Stimulated activated CD4-positive, alpha-beta T cell treated with anti-CD3 and anti-CD28 coated beads, TNF-alpha, amount 100 ng/mL, for 1 hour (primary cell): ENCODE measurements at places on chromosomes 2 and 18.

GRCh38 chr2:214255046-214255445 is 155.8 kb upstream of the VWC2L start:
- no peak for DNase-seq

DNA sequence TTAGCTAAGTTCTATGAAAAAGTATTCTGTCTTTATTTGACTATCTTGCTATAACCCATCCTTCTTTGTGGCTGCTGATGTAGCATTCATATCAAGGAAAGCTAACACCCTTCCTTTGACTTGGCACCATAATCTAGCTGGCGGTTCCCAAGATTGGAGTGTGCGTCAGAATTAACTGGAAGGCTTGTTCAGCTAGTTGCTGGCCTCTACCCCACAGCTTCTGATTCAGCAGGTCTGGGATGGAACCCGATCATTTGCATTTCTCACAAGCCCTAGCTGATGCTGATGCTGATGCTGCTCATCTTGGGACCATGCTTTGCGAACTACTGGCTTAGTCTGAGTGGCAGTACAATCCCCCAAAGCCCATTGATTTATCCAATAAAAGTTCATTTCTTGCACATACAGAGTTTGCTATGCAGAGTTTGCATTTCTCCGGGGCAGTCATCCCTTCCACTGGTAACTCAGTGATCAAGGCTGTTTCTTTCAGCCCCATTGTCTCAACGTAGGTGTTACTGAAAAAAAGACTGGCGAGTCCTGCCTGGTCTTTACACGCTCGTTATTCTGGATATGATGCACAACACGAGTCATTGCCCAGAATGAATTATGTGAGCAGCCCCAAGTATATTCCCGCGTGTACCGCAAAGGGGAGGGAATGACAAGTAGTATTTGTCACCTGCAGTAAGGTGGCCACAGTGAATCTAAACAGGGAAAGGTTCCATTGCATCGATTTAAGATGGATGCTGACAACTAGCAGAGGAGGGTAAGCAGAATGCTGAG is 96.5 kb downstream of the ZNF532 start:
- no peak for DNase-seq

- no peak for DNase-seq
These were observed 562.1 kb downstream of the NRXN1 start for GRCh38 chr2:50469784-50470183.

- DNase-seq, result no peak
These were observed 88.9 kb upstream of the THOC1 start for GRCh38 chr18:356778-357177.

GRCh38 chr18:75374466-75374865 is 53.0 kb downstream of the SMIM21 start:
- no peak for DNase-seq

DNA sequence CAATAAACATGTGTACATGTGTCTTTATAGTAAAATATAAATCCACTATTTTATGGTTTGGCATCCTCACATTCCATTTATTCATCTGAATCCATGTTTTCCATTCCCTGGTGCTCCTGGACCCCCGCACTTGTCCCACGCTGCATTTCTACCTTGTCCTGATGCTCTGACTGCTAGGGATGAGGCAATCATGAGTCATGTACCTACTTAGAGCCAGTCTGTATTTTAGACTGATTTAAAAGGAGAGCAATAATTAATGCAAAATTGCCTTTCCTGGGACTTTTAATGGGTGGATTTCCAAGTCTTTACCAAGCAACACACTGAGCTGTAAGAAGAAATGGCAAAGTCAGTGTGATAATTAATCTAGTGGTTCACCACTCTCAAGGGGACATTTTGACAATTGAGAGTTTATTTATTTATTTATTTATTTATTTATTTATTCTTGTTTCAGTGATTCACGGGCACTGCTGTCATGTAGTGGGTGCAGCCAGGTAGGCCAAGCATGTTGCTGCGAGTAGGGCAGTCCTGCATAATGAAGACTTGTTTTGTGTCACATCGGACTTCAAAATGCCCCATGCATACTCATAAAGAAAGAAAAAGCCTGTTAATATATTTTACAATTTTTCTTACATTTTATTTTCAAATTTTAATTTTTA is 419.3 kb upstream of the VWC2L start:
- no peak for DNase-seq

DNA sequence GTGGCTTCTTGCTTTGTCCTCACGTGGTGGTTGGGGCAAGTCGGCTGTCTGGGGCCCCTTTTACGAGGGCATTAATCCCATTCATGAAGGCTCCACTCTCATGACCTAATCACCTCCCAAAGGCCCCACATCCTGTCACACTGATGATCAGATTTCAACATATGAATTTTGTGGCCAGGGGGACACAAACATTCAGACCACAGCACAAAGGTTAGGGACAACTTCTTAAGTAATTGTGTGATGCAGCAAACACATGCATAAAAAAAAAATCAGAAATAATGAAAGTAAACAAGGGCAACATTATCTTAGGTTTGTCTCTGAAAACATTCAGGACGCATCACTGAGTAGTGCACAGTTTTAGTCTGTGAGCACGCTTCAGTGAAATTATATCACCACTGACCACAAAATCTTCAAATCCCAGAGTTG is 54.2 kb upstream of the FRZB start:
- DNase-seq, result no peak

GRCh38 chr2:197161774-197162173 is 148.8 kb downstream of the ANKRD44 start:
- no peak for DNase-seq

DNA sequence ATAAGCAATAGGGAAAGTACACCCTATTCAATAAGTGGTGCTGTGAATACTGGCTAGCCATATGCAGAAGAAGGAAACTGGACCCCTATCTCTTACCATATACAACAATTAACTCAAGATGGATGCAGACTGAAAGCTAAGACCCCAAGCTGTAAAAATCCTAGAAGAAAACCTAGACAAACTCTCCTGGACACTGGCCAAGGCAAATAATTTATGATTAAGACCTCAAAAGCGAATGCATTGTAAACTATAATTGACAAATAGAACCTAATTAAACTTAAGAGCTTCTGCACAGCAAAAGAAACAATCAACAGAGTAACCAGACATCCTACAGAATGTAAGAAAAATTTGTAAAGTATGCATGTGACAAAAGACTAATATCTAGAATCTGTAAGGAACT is 41.1 kb upstream of the ASXL3 start:
- DNase-seq, result no peak

- no peak for DNase-seq
These were observed 326.2 kb upstream of the SMIM21 start for GRCh38 chr18:75753753-75754152.

- DNase-seq, result no peak
These were observed 42.6 kb downstream of the PXDN start for GRCh38 chr2:1701556-1702185.

GRCh38 chr2:128809880-128810279 is 491.2 kb upstream of the HS6ST1 start:
- DNase-seq, result no peak

DNA sequence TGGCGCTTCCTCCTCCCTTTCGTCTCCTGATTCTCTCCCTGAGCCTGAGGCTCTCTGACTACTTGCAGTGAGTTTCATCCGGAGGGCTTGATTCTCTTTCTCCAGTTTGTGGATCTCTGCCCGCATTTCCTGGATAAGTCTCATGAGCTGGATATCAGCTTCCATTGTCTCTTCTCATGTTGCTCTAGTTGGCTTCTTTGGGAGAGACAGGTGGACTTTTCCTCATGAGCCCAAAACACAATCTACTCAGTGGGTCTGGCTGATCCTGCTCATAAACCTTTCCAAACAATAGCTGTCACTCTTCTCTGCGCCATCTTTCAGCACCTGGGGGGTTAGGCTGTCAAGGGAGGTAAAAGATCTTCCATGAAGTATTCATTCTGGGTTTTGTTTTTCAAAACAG is at the start of gene CCDC195:
Gene CCDC195 (minus strand): TSS at position 165 of the 400 bp plus-strand sequence. CDS start 0 bp downstream, at position 165.
- no peak for DNase-seq

DNA sequence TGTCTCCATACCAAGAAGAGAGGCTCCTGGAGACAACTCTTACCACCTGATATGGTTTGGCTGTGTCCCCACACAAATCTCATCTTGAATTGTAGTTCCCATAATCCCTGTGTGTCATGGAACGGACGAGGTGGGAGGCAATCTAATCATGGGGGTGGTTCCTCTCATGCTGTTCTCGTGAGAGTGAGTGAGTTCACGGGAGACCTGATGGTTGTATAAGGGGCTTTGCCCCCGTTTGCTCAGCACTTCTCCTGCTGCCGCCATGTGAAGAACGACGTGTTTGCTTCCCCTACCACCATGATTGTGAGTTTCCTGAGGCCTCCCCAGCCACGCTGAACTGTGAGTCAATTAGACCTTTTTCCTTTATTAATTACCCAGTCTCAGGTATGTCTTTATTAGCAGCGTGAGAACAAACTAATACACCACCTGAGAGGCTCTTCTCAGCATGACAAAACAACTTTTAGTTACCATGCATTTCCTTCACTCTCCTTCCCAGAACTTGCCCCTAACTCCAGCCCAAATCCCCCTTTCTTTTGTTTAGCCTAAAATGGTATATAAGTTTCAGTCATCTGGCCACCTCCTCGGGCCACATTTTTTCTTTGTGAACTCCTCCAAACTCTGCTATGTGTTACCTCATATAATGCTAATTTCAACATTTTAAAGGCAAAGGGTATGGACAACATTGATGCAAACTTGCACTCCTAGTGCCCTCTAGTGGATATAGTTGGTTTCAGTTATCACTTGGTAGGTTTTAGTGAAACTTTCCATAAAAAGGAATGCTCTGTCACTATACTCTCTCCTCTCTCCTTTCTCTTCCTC is 58.6 kb upstream of the SLC25A52 start:
- DNase-seq, result no peak

GRCh38 chr18:9841752-9842151 is 44.0 kb upstream of the TXNDC2 start:
- no peak for DNase-seq

DNA sequence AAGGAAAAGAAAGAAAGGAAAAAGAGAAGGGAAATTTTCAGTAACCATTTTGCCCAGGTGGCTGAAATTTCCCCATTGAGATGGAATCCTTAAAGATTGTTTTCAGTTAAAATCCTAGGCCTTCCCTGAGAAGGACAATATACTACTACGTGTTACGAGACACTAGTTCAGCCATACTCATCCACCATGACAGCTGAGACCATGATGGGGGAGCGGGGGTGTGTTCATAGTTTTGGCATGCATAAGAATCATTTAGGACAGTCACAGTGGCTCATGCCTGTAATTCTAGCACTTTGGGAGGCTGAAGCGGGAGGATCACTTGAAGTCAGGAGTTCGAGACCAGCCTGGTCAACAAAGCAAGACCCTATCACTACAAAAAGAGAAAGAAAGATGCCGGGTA is 28.0 kb downstream of the PLA2R1 start:
- no peak for DNase-seq

GRCh38 chr2:41716497-41716896 is 331.3 kb upstream of the PKDCC start:
- DNase-seq, result no peak

GRCh38 chr2:237315170-237315828 is 98.7 kb downstream of the COL6A3 start:
- no peak for DNase-seq

DNA sequence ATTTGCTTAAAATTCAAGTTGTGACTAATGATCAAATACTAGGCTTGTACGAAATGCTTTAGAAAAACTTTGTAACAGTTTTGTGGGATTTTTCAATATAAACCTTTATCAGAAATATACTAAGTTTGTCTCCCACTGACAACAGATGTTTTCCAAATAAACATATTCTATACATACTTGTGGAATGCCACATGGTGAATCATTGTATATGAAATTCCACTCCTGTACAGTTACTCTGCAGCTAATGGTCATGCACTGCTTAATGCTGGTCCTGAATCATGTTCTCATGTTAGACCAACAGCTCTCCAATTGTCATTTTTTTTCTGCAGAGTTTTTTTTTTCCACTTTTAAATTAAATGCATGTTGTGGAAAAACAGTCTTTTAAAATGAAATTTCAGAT is 90.1 kb downstream of the DPP4 start:
- DNase-seq, result no peak

GRCh38 chr2:29189052-29189451 is 73.8 kb downstream of the CLIP4 start:
- no peak for DNase-seq

DNA sequence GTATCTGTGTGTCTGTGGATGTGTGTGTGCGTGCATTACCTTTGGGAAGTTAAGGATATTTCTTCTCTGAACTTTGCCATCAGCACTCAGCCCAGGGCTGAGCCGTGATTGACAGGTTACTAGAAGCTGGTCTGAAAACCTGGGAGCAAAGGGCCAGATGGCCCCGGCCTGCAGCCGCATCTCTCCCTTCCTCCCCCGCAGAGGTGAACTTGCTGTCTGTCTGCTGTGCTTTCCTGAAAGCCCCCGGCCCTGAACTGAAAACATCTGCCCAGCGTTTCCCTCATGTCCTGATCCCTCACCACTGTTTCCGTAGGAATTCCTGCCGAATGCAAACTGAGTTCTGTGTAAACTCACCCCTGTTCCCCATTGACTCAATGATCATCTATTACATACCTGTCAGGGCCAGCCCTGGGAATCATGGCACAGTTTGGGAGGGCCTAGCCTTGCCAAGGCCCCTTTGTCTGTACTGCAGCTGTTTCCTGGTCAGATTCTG is 45.8 kb downstream of the MYCN start:
- DNase-seq, result no peak

DNA sequence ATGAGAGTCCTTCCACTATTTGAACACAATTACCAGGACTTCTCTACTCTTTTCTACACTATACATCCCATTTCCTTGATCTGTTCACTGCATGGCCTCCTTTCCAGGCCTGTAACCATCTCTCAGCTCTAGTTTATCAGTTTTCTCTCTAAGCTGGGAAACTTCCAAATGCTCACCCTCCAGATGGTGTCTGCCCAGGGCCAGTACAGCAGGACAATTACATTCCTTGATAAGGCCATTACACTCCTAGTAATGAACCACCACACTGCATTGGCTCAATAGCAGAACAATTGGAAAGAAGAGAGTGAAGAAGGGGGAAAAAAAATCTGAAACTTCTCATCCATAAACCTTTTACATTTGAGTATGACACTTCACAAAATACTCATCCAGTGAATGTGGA is 359.1 kb downstream of the ALK start:
- no peak for DNase-seq

- DNase-seq, result no peak
These were observed 2.0 kb downstream of the CDC42EP3 start for GRCh38 chr2:37669446-37669845.

GRCh38 chr2:74379851-74380789 is at the start of gene DCTN1:
Gene DCTN1, minus strand, starts transcription at chr2:74380311. Its CDS starts 274 bp downstream, at chr2:74380037.
- no peak for DNase-seq

DNA sequence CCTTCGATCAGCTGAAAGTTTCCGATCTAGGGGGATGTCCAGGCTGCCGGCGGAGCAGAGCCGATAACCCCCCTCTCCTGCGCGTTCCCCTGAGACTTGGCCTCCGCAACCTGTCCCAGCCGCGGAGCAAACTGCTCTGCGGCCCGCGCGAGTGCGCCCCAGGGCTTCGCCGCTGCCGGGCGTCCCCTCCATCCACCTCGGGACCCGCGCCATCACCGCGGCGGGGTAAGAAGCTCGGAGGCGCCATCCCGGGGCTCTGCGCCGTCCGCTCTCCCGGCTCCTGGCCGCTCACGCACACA is 990 bp upstream of the GDF7 start:
- DNase-seq, result no peak
